NCI-H524 (cell line): ENCODE measurements at places on chromosomes 12 and 14.

DNA sequence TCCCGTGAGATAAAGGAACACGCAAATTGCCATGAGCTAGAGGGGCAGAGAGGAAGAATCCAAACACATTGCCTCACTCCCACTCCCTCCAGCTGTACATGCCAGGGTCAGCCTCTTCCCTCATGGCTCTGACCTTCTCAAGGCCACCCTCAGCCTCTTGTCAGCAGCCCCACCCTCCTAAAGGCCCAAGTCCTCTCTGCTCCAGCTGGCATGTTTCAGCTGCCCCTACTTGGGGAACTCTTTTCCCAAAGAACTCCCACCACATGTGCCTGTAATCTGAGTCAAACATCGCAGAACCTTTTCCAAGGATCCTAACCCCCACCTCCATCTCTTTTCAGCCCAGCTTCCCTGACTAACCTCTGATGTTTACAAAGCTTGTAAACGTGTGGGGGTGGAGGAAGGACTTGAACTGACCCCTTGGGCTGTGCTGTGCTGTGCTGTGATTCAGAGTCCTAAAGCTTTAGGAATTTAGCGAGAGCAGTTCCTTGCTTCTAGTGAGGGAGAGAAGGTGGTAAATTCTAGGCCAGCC, 7.3 kb upstream of the CACNB3 start:
- no peak for DNase-seq

- peak; percentile 34 for DNase-seq
These were observed 21.8 kb upstream of the KRT78 start for GRCh38 chr12:52870361-52871290.

DNA sequence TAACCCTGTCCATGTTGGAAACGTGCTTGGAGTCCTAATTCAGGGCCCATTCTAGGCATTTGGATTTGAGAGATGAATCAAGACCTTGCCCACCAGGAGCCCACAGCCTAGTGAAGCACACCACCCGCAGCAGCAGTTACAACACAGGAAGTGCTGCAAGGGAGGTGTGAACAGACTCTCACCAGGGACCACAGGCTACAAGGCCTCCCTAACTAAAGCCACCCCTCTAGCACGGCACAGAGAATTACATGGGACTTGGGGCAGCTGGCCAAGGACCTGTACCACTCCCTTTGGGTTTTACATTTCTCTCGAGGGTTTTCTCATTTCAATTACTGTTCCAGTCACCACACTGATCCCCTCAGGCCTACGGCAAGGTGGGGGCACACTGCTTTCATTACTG, 49.5 kb upstream of the FOXN3 start:
- no peak for DNase-seq

DNA sequence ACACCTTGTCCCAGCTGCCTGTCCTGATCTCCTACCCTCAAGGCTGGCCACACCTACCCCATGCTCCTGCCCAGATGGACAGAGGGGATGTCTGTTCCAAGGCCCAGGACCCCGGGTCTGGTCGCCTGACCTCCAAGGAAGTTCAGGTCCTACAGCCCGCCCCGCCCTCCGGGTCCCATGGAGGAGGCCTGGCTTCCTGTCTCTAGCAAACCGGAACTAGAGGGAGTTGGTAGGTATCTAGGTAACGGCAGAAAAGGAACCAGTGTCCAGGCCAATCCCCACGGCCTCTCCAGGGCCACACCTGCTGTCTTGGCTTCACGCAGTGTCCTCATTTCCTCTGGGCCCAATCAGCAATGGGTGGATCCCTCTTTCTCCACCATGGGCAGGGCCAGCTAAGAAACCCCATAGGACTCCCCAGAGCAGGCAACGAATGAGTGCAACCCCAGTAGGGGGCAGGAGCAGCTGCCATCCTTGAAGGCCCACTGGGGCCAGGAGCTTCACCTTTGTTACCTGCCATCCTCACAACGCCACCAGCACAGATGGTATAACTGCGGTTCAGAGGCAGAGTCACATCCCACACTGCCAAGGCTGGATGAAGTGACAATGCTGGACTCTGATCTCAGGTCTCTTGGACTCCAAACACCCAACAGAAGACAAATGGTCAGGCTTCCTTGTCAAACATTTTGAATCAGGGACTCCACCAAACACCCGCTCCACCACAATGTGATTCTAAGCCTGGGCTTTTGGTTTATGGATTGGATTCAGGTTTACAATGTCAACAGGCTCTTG, 25.1 kb upstream of the RPLP0 start:
- DNase-seq: no peak

DNA sequence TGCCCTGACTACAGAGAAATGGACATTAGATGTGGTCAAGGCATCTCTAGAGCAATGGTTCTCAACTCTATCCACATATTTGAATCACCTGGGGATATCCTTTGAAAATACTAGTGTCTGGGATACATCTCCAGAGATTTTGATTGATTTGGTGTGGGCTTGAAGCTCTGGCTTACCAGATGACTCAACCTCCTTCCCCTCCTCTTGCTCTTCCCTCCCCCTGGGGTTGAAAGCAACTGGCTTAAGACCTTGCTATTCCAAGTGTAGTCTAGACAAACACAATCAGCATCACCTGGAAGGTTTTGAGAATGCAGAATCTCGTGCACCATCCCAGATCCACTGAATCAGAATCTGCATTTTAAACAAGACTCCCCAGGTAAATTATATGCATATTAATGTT, 183.8 kb downstream of the DAD1 start:
- no peak for DNase-seq

- peak; percentile 22 for DNase-seq
These were observed 663.8 kb downstream of the C12orf50 start for GRCh38 chr12:87365423-87365822.
